EL (cell line): ENCODE measurements at places on chromosomes 7 and 10.

GRCh38 chr10:49072166-49072885 is 43.0 kb downstream of the VSTM4 start:
- no peak for DNase-seq

GRCh38 chr7:99898836-99899235 is 20.5 kb downstream of the TRIM4 start:
- DNase-seq = no peak

GRCh38 chr7:153948060-153948459 is 104.1 kb upstream of the DPP6 start:
- DNase-seq = no peak

GRCh38 chr10:26555719-26556368 is 117.7 kb downstream of the APBB1IP start:
- peak; percentile 64 for DNase-seq

- DNase-seq = no peak
Observed at GRCh38 chr7:150580638-150581394, 13.6 kb downstream of the GIMAP4 start.

DNA sequence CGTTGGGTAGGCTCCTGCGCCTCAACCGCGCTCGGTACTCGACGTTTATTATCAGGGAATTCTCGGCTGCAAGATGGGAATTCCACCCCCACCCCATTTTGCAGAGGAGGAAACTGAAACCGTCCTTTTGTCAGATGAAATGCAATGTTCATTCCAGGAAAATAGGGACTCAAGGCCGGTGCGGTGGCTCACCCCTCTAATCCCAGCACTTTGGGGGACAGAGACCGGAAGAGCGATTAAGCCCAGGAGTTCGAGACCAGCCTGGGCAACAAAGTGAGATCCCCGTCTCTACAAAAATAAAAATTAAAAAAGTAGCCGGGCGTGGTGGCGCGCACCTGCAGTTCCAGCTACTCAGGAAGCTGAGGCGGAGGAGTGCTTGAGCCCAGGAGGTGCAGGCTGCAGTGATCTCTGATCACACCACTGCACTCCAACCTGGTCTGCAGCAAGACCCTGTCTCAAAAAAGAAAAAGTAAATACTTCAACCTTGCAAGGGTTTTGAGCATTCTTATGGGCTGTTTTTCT is 720 bp upstream of the RFC2 start:
- no peak for DNase-seq

- peak; percentile 14 for DNase-seq
Observed at GRCh38 chr10:27659786-27660185, 85.8 kb downstream of the MKX start.

- DNase-seq = no peak
Observed at GRCh38 chr10:110443239-110444003, 54.3 kb upstream of the DUSP5 start.

DNA sequence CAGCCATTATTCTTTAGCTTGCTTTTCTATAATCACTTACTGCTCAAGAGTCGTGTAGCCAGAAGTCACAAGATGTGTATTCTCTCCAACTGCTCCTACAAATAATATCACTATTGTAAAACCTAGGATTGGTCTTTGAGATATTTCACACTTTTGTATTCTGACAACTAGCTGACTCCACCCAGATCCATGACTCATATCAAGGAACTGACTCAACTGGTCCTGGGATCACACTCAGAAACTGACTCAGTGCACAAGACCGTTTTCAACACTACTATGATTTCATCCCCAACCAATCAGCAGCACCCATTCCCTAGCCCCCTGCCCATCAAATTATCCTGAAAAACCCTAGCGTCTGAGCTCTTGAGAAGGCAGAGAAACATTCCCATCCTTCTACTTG is 56.5 kb upstream of the ORC5 start:
- peak; percentile 34 for DNase-seq

GRCh38 chr10:102660888-102661657 is 16.8 kb downstream of the TRIM8 start:
- DNase-seq = peak; percentile 31

- DNase-seq = peak; percentile 100
Observed at GRCh38 chr10:133258818-133259601, 17.7 kb downstream of the ADAM8 start.

DNA sequence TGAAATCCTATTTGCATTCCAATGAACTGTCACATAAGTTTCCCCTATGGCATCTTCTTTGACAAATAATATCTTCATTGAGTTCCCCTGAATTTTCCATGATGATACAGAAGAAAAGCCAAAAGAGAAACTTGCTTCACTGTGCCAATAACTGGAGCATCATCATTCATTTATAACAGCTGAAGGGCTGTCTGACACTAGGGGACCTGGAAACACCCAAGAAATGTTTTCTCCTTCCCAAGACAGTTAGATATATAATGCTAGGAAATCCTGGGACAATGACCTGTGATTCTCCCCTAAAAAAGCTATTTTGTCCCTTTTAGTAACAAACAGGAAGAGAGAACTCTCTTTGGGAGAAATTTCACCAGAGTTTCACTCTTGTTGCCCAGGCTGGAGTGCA is 133.6 kb downstream of the SEMA3C start:
- DNase-seq = no peak

DNA sequence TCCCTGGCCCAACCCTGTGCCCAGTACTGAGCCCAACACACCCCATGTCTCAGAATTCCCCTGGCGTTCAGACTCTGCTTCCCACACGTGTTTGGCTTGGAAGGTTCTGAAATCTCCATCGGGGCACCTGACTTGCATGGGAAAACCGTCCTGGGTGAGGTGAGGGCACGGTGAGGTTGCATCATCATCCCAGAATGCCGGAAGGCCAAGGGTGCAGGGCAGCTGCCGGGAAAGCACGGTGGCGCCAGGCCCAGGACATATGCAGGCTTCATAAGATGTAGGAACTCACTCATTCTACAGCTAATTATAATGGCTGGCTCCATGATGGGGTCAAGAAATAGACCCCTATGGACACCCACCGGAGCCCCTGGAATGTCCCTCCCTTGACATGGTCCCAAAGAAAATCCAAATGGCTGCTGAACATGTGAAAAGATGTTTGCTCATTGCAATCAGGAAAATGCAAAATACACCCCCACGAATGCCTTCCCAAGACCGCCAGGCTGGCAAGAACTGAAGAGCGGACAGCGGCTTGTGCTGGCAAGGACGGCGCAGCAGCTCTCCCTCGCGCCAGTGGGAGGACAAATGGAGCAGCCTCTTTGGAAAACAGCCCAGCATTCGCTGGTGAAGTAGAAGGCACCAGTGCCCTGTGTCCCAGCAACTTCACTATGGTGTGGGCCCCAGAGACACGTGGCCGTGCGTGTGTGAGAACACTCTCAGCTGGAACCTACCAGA is 2.3 kb downstream of the KNDC1 start:
- DNase-seq = no peak

DNA sequence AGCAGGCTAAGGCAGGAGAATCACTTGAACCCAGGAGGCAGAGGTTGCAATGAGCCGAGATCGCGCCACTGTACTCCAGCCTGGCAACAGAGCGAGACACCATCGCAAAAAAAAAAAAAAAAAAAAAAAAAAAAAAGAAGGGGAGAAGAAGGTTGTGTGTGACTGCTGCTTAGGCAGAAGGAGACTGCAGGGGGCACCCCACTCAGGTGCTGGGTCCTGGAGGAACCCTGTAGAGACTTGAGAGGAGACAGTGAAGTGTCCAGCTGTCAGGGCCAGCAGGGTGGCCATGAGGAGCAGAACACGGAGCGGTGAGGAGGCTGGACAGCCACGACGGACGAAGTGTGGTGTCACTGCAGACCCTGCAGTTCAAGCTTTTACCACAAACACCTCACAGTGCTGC is 99.0 kb upstream of the NMT2 start:
- DNase-seq = no peak

DNA sequence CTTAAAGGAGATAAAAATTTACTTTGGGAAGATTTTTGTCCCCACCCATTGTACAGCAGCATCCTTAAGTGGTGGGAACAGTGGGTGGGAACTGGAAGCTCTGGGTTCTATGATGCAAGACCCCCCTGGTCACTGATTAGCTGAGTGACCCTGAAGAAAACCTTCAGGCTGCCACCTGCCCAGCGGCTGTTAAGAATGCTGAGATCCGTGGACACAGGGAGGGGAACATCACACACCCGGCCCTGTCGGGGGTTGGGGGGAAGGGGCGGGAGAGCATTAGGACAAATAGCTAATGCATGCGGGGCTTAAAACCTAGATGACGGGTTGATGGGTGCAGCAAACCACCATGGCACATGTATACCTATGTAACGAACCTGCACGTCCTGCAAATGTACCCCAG is 14.5 kb downstream of the CARD11 start:
- DNase-seq = no peak

DNA sequence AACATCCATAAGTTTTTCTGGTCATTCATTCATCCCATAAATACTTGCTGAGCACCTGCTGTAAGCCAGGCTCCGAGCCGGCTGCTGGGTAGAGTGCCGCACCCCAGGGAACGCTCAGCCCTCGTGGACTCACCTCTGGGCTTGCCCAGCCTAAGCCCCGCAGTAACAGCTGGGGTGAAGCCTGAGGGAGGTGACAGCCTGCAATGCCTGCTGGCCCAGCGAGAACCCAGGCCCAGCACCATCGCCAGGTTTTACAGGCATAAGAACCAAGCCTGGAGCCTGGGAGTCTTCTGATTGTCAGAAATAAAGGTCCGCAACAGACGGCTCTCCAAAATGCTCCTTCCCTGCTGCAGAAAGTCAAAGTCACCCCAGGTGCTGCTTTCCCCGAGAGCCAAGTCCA is 205.4 kb downstream of the ZMYND11 start:
- no peak for DNase-seq

GRCh38 chr7:47557694-47558670 is 23.9 kb downstream of the TNS3 start:
- peak; percentile 83 for DNase-seq

GRCh38 chr10:29377333-29377961 is 88.6 kb downstream of the LYZL1 start:
- DNase-seq = peak; percentile 20

DNA sequence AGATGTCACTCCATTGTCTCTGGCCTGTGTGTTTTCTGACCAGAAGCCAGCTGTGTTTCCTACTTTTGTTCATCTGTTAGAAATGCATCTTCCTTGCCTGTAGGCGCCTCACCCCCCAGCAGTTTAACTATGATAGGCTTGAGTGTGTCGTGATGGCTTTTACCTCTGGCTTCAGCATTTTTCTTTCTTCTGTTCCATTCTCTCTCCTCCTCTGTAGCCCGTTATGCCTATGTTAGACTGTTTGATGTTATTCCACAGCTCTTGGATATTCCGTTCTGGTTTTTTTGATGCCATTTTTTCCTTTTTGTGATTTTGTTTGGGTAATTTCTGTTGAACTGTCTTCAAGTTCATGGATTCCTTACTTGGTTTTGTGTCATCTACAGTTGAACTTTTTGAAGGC is 17.9 kb downstream of the MMP21 start:
- DNase-seq = no peak

GRCh38 chr10:5434017-5434753 is 21.8 kb downstream of the NET1 start:
- DNase-seq = peak; percentile 85

DNA sequence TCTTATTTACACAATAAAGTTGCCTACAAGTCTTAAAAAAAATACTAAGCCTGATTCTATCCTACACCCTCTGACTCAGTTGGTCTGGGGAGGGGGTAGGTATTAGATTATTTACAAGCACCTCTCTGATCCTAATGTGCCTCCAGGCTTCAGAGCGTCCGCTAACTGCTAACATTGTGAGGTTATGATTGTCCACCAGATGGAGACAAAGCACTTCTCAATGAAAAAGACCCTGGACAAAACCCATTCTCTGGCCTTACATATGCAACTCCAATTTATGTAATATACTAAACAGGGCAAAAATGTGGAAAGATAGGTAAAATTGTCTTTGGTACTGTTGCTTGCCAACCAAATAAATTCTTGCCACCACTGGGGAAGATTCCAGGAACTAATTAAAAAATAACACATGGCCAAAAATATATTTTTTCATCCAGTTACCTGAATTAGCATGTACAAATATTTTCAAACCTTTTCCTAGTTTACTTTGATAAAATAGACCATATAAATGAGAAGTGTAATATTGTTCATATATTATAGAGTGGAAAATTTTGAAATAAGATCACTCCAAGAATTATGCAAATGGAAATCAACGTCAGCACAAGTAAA is 92.4 kb downstream of the KIF20B start:
- peak; percentile 70 for DNase-seq

GRCh38 chr7:80859272-80859970 is 59.4 kb downstream of the SEMA3C start:
- peak; percentile 29 for DNase-seq

DNA sequence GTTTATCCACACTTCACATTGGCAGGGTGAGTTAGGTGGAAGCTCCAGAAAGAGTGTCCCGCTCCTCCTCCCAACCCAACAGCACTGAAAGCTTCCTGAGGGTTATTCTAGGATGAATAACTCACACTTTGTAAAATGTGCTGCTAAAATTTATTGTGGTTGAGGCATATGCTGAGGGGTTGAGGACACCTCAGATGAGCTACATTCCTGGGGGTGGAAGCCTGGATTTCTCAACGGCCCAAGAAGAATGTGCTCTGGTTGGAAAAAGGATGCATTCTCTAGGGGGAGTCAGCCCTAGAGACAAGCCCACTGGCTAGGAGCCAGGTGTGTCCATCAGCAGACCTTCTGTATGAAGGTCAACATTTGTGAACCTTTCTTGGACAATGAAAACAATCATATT is 91.5 kb upstream of the PDE1C start:
- peak; percentile 98 for DNase-seq

- no peak for DNase-seq
Observed at GRCh38 chr10:55374917-55375316, 573.9 kb upstream of the PCDH15 start.

DNA sequence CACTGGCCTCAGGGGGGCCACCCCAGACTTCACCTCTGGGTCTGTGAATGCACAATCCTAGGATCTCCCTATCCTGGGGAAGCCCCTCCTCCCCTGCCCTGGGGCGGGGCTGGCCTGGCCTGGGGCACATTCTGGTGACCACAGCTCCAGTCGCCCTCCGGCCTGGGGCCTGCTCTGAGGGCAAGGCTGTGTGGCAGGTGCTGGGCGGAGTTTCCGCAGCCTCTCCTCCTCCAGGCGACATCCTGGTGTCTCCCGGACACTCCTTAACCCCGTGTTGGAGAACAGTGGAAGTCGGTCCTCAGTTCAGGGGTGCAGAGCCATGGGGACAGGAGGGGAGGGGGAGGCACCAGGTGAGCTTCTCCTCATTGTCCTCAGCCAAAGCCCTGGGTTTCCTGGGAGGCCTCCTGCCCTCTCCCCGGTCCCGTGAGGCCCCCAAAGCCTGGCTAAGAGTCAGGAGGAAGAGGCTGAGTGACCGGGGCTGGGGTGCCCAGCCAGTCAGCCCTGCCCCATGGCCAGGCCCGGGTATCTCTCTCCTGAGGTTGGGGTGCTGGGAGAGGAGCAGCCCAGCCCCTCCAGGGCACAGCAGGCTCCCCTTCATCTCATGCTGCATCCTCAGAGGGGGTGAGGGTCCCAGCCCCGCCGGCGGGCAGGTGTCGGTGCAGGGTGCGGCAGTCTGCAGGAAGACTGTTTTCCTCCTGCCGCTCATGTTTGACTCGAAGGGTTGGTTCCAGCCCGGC is 22.6 kb downstream of the UNCX start:
- no peak for DNase-seq

DNA sequence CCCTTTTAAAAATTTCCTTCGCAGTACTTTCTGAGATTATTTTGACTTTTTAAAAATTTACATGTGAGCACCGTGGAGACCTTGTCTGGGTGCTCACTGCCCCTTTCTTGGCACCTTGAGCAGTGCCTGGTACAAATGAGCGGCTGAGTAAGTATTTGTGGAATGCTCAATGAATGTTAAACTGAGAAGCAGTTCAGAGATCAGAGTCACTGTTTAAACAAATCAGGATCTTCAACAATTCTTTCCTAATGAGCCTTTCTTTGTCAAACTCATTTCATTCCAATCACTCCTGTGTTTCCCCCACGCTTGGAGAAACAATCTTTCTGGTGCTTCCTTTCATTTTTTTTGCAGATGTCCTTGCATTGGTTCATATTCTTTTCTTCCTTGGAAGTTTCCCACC is 611.3 kb upstream of the GALNT17 start:
- no peak for DNase-seq
